M059J (cell line): ENCODE measurements at places on chromosomes 6 and 20.

DNA sequence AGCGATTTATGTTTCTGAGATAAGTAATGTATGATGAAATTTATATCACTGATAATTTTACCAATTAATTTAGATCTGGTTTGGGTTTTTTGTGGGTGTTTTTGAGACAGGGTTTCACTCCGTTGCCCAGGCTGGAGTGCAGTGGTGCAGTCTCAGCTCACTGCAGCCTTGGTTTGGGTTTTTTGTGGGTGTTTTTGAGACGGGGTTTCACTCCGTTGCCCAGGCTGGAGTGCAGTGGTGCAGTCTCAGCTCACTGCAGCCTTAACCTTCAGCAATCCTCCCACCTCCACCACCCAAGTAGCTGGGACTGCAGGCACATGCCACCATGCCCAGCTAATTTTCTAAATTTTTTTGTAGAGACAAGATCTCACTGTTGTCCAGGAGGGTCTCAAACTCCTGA, 13.0 kb downstream of the MRS2 start:
- DNase-seq, result no peak

DNA sequence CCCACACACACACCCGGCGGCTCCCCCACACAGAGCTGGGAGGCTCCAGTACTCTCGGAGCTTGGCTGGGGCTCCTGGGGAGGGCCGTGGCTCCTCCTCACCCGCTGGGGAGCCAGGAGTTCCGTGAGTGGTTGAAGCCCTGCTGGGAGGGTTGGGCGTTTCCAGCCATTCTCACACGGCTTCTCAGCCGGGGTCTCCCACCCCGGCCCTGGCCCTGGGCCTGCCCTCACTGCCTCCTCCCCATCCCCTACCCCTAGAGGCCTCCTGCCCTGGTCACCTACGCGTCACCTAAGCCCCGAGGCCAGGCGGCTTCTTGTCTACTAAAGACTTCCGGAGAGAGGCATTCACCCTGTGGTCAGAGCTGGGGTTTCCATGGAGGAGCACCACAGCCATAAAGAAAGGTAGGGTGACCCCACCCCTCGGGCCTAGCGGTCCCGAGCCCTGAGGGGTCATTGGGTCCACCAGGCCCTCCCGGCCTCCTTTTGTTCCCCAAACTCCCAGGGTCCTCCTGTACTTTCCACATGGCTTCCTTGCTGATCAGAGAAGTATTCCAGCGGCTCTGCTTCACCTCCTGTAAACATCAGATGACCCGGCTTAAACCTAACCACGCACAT, 99.3 kb downstream of the TTLL2 start:
- no peak for DNase-seq

GRCh38 chr6:157927011-157927410, 54.7 kb upstream of the SYNJ2 start:
- DNase-seq, result no peak

- no peak for DNase-seq
Observed at GRCh38 chr6:110597761-110598160, 121.3 kb upstream of the SLC22A16 start.

GRCh38 chr20:5719861-5720403, 30.3 kb upstream of the SHLD1 start:
- DNase-seq, result peak; percentile 76

DNA sequence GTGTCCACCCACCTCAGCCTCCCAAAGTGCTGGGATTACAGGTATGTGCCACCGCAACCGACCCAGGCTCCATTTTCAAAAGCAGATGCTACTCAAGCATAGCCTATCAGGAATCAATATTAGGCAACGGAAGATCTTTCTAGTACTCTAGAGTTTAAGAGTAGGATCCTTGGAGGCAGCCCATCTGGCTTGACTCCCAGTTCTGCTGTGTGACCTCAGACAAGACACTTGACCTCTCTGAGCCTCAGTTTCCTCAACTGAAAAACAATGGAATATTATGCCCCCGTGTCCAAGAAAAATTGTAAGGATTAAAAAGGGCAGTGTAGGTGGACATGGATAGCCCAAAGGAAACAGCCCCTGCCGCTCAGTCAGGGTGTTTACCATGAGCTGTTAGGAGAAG, 14.5 kb downstream of the ADA start:
- DNase-seq, result no peak

- peak; percentile 76 for DNase-seq
Observed at GRCh38 chr6:36633915-36634314, 39.8 kb downstream of the SRSF3 start.

DNA sequence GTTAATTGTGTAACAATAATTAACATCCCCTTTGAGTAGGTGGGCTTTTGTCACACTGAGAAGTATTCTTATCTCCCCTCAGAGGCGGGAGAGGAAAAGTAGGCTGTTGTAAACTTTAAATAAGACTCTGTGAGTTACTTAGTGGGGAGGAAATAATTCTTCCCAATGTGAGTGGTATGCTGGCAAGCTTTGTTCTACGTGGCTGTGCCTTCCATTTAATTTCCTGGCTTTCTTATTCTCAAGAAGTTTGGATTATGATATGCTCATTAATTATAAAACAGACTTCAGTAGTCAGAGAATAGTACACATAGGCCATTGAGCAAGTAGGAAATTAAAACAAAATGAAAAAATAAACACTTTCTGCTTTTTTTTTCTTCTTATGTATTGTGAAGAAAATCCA, 19.1 kb downstream of the ADGRB3 start:
- DNase-seq, result no peak

DNA sequence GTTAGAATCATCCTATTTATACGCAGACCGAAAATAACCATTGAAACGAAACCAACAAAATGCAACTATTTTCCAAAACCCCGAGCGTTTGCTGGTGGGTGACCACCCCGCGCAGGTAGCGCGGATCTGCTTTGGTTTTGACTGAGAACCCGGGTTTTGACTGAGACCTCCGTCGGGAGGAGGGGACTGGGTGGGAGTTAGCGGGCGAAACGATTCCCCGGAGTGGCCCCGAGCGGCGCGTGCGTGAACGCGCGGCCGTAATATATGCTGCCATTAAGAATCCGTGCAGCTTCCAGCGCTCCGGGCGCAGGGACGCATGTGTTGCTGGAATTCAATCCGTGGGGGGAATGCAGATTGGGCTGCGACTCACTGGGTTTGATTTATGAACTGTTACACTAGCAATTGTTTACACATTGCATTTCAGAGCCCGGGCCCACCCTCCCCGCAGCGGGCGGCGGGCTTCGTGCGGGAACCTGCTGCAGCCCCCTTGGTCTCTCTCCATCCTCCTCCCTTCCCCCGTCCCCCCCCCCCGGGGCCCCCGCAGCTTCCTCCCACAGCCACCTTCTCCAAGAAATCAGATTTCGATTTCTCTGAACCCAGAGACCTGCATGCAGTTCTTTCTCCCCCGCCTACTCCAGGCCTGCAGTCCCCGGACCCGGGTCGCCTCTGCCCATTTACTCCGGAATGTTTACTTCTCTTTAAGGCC, 9.9 kb downstream of the NRN1 start:
- DNase-seq, result peak; percentile 80

- peak; percentile 98 for DNase-seq
Observed at GRCh38 chr6:25193460-25194171, 85.6 kb upstream of the CARMIL1 start.

DNA sequence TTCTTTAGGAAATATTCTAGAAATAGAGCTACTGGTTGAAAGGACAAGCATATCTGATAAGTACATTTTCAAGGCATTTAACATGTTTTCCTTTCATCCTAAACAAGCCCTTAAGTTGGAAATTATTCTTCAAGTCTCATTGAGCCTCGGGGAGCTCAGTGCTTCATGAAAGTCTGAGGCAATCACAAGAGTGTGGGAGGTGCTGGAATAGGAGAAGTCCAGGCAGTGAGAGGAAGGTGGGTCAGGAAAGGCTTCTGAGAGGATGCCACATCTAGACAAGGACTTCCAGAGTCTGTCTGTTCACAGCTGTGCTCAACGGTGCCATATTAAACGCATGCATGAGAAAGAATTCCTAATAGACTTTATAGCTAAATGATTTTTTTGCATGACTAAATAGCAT, 69.8 kb downstream of the CD83 start:
- no peak for DNase-seq

- peak; percentile 34 for DNase-seq
Observed at GRCh38 chr6:87661016-87661415, 41.0 kb downstream of the AKIRIN2 start.

- DNase-seq, result no peak
Observed at GRCh38 chr6:122571888-122572287, 38.3 kb upstream of the PKIB start.
